ENCODE measurements at places on chromosomes 11 and 22.

DNA sequence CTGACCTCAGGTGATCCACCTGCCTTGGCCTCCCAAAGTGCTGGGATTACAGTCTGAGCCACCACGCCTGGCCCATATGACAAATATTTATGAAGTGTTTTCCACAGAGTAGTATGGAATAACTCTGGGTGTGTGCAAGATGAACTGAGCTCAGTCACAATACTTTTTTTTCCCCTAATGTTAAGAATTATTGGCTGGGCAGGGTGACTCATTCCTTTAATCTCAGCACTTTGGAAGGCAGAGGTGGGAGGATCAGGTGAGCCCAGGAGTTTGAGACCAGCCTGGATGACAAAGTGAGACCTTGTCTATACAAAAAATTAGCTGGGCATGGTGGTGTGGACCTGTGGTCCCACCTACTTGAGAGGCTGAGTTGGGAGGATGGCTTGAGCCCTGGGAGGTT, 6.4 kb downstream of the PTPRJ start:
- peaks cover 71% of the 10 kb centered on the region for H3K4me1 ChIP-seq
- no peak for DNase-seq
- H3K27me3 ChIP-seq: no peaks in the 10 kb centered on the region
- H3K36me3 ChIP-seq: peaks cover 31% of the 10 kb centered on the region
- H3K27ac ChIP-seq: peak overlapping the region; percentile 77
- no peak overlapping the region for H3K4me3 ChIP-seq

GRCh38 chr11:82790723-82791484, 57.2 kb upstream of the FAM181B start:
- H3K4me3 ChIP-seq: no peak overlapping the region
- no peak for DNase-seq

GRCh38 chr11:26287067-26287518, 44.8 kb upstream of the ANO3 start:
- H3K4me3 ChIP-seq: no peak overlapping the region
- H3K4me1 ChIP-seq: no peaks in the 10 kb centered on the region
- no peak overlapping the region for H3K27ac ChIP-seq
- H3K36me3 ChIP-seq: no peaks in the 10 kb centered on the region

DNA sequence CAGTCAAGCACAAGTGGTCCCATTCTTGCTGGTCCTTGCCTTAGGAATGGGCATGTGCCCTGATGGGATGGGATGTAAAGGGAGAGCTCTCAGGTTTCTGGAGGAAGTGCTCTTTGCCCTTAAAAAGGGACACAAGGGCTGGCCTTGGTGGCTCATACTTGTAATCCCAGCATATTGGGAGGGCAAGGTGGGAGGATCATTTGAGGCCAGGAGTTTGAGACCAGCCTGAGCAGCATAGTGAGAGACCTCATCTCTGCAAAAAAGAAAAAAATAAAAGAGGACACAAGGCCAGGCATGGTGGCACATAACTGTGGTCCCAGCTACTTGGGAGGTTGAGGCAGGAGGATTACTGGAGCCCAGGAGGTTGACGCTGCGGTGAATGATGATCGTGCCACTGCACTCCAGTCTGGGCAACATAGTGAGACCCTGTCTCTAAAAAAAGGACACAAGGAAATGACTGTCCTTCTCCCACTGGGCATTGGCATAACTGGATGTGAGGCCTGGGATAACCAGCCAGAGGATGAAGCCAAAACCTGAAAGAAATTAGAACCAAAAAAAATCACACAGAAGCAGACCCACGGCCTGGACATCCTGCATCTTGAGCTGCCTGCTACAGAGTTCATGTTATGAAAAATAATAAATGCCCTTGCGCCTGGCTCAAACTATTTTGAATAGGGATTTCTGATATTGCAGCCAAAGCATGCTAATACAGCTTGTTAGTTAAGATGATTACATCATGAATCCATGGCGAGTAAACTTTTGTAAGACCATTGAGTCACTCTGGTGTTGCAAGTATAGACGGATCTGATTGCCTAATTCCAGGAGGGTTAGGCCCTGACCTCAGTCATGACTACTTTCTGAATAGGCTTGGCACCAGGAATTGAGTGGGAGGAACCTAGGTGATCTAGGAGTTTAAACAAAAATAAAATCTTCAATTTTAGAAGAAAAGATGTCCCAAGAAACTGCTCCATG, 12.9 kb upstream of the CRKL start:
- H3K27me3 ChIP-seq: peaks cover 19% of the 10 kb centered on the region
- no peaks in the 10 kb centered on the region for H3K4me1 ChIP-seq
- DNase-seq: no peak
- no peak overlapping the region for H3K4me3 ChIP-seq
- no peak overlapping the region for H3K27ac ChIP-seq

- H3K27me3 ChIP-seq: peaks cover 10% of the 10 kb centered on the region
- DNase-seq: no peak
- H3K4me3 ChIP-seq: no peak overlapping the region
- no peaks in the 10 kb centered on the region for H3K36me3 ChIP-seq
These were observed 14.5 kb upstream of the P4HA3 start for GRCh38 chr11:74325649-74326645.

DNA sequence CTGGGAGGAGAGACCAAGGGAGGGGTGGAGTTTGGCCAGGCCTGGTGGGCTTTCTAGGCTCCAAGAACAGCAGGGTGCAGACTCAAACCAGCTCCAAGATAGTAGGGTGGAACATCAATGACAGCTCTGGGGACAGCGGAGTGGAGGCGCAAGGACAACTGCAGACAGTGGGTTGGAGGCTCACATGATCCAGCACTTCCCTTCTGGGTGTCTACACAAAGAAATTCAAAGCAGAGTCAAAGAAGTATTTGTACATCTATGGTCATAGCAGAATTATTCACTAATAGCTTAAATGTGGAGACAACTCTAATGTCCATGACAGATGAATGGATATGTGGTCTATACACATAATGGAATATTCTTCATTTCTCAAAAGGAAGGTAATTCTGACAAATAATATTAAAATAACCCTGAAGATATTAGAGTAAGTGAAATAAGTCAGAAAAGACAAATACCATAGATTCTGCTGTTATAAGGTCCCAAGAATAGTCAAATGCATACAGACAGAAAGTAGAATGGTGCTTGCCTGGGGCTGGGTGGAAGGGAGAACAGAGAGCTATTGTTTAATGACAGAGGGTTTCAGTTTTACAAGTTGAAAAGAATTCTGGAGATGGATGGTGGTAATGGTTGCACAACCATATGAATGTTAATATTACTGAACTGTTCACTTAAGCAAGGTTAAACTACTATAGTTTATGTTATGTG, 5.5 kb upstream of the GAB4 start:
- H3K27me3 ChIP-seq: peaks cover 14% of the 10 kb centered on the region
- no peaks in the 10 kb centered on the region for H3K4me1 ChIP-seq
- no peak for DNase-seq
- H3K36me3 ChIP-seq: no peaks in the 10 kb centered on the region
- H3K27ac ChIP-seq: no peak overlapping the region
- H3K4me3 ChIP-seq: no peak overlapping the region

DNA sequence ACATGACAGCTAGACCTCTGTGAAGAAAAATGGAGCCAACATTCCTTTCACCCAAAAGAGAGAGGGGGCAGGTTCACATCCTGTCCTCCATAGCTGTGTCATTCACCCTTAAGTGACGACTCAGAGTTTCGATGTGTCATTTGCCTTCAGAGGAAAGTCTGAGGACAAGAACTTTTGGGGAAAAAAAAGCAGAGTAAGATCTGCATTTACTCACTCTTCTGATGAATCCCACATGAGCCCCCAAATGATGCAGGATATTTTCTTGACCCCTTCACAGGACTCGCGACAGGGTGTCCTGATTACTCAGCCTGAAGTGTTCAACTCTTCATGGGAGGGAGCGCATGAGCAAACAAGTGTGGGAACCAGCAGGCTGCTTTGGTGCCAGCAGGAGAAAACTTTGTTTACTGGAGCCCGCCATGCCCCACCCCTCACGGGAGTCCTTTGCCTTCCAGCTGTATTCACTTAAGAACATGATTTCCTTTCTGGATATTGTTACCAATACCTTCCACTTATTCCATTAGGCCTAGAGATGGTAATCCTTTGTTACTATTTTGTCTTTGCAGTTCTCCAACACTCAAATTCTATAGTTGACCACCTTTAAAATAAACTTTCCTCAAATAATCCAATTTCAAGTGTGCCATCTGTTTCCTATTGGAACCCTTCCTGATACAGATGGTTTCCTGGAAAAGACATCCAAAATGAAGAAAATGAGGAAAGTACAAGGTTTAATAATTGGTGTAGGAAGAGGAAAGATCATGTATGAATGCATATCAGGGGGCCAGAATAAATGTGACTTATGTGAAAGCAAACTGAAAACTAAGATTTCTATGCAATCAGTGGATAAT, 729.8 kb downstream of the FAM181B start:
- peaks cover 9% of the 10 kb centered on the region for H3K4me1 ChIP-seq
- H3K4me3 ChIP-seq: no peak overlapping the region
- no peaks in the 10 kb centered on the region for H3K36me3 ChIP-seq
- no peak overlapping the region for H3K27ac ChIP-seq
- no peak for DNase-seq
- H3K27me3 ChIP-seq: peaks cover 2% of the 10 kb centered on the region

DNA sequence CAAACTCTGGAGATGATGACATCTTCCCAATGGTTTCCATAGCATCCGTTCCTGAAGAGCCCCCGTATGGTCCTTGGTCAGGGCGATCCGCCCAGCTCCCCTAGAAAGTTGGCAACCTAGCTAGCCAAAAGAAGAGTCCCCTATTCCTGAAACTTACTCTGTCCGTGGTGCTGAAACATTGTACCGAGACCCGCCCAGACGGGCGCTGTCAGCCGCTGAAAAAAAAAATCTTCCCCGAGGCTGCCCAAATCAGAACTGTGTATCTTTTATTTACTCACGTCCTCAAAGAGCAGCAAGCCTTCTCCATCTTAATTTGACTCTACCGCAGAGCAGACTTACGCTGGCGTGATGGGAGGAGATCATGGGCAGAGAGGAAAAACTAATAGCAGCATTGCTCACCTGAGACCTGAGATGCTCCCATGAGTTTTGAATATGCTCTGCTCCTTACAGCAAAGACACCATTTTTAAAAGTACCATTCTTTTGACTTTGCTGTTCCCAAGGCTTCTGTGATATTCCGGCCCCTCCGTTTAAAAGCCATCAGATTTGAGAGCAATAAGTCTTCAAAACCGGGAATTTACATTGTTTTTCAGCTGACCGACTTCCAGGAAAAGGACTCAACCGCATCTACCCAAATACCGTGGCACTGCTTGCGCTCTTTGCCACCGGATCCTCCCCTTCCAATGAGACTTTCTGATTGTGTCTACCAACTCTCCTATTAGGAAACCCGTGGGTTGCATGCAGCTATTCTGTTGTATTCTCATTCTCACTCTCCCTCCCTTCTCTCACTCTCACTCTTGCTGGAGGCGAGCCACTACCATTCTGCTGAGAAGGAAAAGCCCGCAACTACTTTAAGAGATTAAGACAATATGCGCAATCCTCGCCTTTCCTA, at the start of gene SLC17A6:
Gene SLC17A6 (plus strand): TSS at position 786 of the 890 bp plus-strand sequence. CDS start 153 bp downstream, outside the sequence.
- H3K4me1 ChIP-seq: peaks cover 5% of the 10 kb centered on the region
- no peak within 1 kb of the TSS for H3K4me3 ChIP-seq
- H3K27me3 ChIP-seq: peaks cover 51% of the 10 kb centered on the region
- no peak for DNase-seq

DNA sequence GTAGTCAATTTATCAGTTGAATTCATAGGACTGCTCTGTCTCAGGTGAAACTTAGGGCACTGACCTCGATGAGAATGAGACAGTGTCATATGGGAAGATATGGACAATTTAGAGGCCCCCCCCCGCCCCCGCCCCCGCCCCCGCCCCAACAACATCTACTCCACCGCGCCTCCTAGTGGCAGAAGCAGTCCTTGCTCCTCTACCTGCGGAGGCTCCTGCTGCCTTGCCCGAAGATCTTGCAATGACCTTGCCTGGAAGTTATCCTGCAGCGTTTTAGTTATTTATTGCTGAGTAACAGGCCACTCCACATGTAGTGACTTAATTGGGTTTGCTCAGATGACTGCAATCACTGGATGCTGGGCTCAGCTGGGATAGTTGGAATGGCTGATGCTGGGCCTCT, 15.2 kb downstream of the SERPINH1 start:
- peaks cover 13% of the 10 kb centered on the region for H3K27me3 ChIP-seq
- no peak overlapping the region for H3K27ac ChIP-seq
- peaks cover 1% of the 10 kb centered on the region for H3K4me1 ChIP-seq

DNA sequence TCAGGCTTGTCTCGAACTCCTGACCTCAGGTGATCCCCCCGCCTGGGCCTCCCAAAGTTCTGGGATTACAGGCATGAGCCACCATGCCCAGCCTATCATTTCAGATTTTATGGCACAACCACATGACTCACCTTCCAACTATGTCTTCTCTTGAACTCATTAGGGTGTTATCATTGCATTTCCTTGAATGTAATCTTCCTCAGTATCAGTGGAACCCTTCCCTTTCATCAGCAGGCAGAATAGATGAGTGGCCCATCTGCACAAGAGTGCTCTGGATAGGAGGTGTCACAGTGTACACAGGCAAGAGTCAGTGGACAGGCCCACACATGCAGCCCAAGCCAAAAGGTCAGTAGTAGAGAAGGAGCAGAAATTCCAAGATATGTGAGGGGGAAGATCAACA, 29.1 kb upstream of the AQP11 start:
- H3K36me3 ChIP-seq: no peaks in the 10 kb centered on the region
- no peak overlapping the region for H3K27ac ChIP-seq
- DNase-seq: no peak
- H3K27me3 ChIP-seq: peaks cover 5% of the 10 kb centered on the region

- H3K27ac ChIP-seq: no peak overlapping the region
- peaks cover 38% of the 10 kb centered on the region for H3K27me3 ChIP-seq
- no peaks in the 10 kb centered on the region for H3K36me3 ChIP-seq
- no peak for DNase-seq
- H3K4me3 ChIP-seq: no peak overlapping the region
These were observed 2.0 kb downstream of the DAGLA start for GRCh38 chr11:61682093-61682732.

DNA sequence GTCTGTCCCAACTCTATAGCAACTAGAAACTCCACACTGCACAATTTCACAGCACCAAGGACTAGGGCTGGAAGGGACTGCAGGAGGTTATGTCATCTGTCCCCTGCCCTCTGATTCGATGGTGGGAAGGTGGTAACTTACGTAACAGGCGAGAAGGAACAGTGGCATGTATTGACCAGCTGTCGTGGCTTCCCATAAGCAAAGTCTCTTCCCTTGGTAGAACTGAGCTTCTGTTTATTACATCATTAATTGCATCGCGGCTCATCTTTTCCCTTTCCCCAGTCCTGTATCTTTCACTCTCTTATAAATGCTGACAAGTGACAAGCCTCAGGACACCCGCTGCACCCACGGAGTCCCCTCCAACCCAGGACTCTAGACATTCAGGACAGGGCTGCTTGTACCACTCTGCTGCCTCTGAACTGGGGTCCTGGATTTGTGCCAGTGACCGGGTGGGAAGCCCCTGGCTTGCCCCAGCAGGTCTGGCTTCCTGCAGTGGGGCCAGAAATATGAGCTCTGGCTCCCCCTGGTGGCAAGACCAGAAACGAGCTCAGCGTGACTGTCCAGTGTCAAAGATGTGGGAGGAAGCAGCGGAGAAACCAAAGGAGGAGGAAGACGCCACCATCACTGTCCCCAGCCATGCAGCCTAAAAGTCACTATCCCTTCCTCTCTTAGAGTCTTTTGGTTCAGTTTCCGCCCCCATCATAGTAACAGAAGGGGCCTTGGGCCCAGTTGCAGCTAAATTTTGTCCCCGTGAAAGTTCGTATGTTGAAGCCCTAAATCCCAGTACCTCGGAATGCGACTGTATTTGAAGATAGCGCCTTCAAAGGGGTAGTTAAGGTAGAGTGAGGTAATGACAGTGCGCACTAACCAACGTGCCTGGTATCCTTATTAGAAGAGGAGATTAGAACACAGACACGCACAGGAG, 84.5 kb downstream of the ISX start:
- H3K4me3 ChIP-seq: no peak overlapping the region
- H3K36me3 ChIP-seq: no peaks in the 10 kb centered on the region
- peak; percentile 35 for DNase-seq
- no peak overlapping the region for H3K27ac ChIP-seq
